Renal cortex interstitium (tissue), 15 donors: ENCODE measurements at places on chromosomes 12 and 14. TPM values are rescaled to one million over a fixed set of nuclear protein-coding genes. Genes with fewer than 3 reads are reported as not detected.

DNA sequence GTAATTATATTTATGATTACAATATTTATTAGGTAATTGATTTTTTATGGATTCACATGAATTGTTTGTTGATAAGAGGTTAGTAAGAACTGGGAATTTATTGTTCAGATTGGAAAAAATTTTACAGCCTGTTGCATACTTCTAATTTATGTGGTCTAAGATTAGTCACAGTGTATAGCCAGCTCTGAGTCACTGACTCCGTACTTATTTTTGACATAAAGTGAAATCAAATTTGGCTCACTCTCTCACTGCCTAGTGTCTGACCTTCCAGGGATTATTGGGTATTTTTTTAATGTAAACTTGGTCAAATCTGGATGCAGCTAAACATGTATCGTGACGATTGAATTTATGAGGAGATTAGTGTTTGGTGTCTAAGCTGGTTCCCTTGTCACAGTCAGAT lies 109.3 kb downstream of the PTPRQ start:
- DNase-seq = no peak

Gene PFKM
- 125 TPM for polyA plus RNA-seq

GRCh38 chr12:100138048-100138802 lies 4.4 kb downstream of the BLTP3B start:
- no peak for DNase-seq

Gene LRRC9
- 1.1 TPM for polyA plus RNA-seq
